ENCODE measurements at places on chromosomes 7 and 10. TPM values are rescaled to one million over a fixed set of nuclear protein-coding genes. Genes with fewer than 3 reads are reported as not detected.

GRCh38 chr10:71989661-71990454, 25.7 kb downstream of the CHST3 start:
- H3K36me3 ChIP-seq, result no peaks in the 10 kb centered on the region
- peaks cover 62% of the 10 kb centered on the region for H3K4me1 ChIP-seq

- H3K36me3 ChIP-seq, result no peaks in the 10 kb centered on the region
- no peak overlapping the region for H3K4me3 ChIP-seq
- H3K4me1 ChIP-seq, result no peaks in the 10 kb centered on the region
Measured at GRCh38 chr10:9596368-9596920, 1421.2 kb upstream of the CELF2 start.

- DNase-seq, result no peak
- H3K4me1 ChIP-seq, result peaks cover 23% of the 10 kb centered on the region
- H3K27ac ChIP-seq, result no peak overlapping the region
- no peak overlapping the region for H3K4me3 ChIP-seq
Measured at GRCh38 chr7:128362670-128363069, 1.2 kb upstream of the PRRT4 start.

DNA sequence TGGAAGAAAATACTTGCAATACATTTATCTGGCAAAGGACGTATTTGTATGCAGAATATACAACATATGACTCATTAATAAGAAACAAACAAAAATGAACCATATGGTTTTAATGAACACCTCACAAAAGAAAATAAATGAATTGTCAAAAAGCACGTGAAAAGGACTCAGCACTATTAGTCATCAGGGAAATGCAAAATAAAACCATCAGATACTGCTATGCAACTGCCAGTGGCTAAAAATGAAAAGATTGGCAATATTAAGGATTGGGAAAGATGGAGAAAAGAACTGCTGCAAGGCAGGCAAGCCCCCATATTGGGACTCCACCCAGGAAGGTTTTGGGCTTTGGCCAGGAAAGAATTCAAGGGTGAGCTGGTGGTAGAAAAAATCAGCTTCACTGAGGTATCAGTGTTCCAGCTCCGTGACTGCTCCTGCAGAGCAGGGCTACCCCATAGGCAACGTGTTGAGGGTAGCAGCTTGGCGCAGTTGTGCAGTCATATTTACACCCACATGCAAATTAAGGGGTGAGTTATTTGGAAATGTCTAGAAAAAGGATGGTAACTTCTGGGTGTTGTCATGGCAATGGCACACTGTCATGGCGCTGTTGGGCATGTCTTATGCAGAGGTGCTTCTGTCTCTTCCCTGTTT, 72.7 kb downstream of the CUBN start:
- H3K36me3 ChIP-seq, result no peaks in the 10 kb centered on the region
- peak overlapping the region; percentile 2 for H3K27ac ChIP-seq
- no peak for DNase-seq
- H3K4me1 ChIP-seq, result no peaks in the 10 kb centered on the region
- no peaks in the 10 kb centered on the region for H3K27me3 ChIP-seq

The DDC gene
- not detected for total RNA-seq

DNA sequence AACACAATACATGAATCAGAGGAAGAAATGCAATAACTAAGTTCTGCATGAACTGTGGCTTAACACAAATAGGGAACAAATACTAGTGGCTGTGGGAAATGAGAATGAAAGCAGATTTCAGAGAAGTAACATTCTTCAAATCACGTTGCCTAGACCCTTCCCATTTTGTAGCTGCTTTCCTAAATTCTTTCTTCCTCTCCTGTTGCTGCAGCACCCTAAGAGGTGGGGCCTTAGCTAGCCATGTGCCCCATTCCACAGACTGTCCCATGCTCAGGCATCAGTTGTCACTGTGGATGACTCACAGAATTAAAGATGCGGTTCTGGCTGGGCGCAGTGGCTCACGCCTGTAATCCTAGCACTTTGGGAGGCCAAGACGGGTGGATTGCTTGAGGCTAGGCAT, 704.7 kb upstream of the C7orf33 start:
- no peaks in the 10 kb centered on the region for H3K36me3 ChIP-seq
- H3K27me3 ChIP-seq, result no peaks in the 10 kb centered on the region
- H3K4me3 ChIP-seq, result no peak overlapping the region
- no peaks in the 10 kb centered on the region for H3K4me1 ChIP-seq

The NPTX2 gene
- total RNA-seq, result 36.3 TPM

GRCh38 chr10:52908478-52908877, 135.9 kb upstream of the MBL2 start:
- H3K27me3 ChIP-seq, result no peaks in the 10 kb centered on the region
- DNase-seq, result no peak
- H3K4me3 ChIP-seq, result no peak overlapping the region
- no peaks in the 10 kb centered on the region for H3K4me1 ChIP-seq

GRCh38 chr10:4177791-4178190, 392.8 kb upstream of the KLF6 start:
- DNase-seq, result no peak
- H3K4me1 ChIP-seq, result peaks cover 12% of the 10 kb centered on the region
- no peaks in the 10 kb centered on the region for H3K27me3 ChIP-seq
- H3K27ac ChIP-seq, result no peak overlapping the region

GRCh38 chr7:21305455-21306235, 122.2 kb upstream of the SP4 start:
- H3K27ac ChIP-seq, result no peak overlapping the region
- DNase-seq, result no peak
- no peak overlapping the region for H3K4me3 ChIP-seq
- no peaks in the 10 kb centered on the region for H3K4me1 ChIP-seq
- H3K36me3 ChIP-seq, result no peaks in the 10 kb centered on the region

DNA sequence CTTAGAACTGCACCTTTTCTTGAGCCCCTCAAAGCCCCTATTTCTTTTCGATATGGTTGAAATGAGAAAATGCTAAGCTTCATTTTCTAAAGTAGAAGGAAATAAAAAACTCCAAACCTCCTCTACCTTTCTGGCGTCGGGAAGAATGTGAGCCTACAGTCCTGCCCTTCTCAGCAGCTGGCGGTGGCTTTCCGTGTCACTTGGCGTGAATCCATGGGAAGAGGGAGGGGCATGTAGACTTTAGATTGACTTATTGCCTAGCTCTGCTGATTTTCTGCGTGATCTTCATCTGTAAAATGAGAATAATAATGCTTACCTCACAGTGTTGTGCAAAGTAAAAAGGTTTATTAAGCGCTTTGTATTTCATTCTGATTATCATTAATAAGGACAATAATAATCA, 35.0 kb downstream of the PRR15 start:
- H3K27me3 ChIP-seq, result no peaks in the 10 kb centered on the region
- H3K27ac ChIP-seq, result no peak overlapping the region
- no peaks in the 10 kb centered on the region for H3K36me3 ChIP-seq
- H3K4me1 ChIP-seq, result no peaks in the 10 kb centered on the region
- H3K4me3 ChIP-seq, result no peak overlapping the region
- DNase-seq, result no peak

- peaks cover 84% of the 10 kb centered on the region for H3K27me3 ChIP-seq
- H3K4me3 ChIP-seq, result peak overlapping the region; percentile 55
- DNase-seq, result no peak
- no peaks in the 10 kb centered on the region for H3K36me3 ChIP-seq
- peaks cover 18% of the 10 kb centered on the region for H3K4me1 ChIP-seq
Measured at GRCh38 chr10:129962872-129963640, 1.0 kb downstream of the EBF3 start.

The ADAM8 gene
- 9.6 TPM for total RNA-seq

GRCh38 chr7:142375710-142376313, 118.0 kb upstream of the PRSS58 start:
- DNase-seq, result peak; percentile 38
- H3K4me3 ChIP-seq, result no peak overlapping the region
- H3K4me1 ChIP-seq, result peaks cover 6% of the 10 kb centered on the region
- no peaks in the 10 kb centered on the region for H3K27me3 ChIP-seq

DNA sequence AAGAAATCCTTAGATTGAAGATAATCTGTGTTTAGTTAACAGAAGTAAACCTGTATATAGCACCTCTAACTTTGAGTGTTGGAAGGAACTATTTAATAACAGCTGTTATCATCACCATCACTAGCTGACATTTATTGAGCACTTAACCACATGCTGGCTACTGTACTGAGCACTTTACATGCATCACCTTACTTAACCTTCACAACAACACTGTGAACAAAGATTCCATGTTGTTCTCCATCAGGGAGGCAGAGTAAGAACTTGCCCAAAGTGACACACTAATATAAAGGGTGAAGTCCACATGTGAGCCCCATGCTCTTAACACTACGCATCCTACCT, 182.2 kb downstream of the ST7 start:
- no peak for DNase-seq
- no peaks in the 10 kb centered on the region for H3K36me3 ChIP-seq
- no peak overlapping the region for H3K4me3 ChIP-seq
- H3K4me1 ChIP-seq, result no peaks in the 10 kb centered on the region
- no peak overlapping the region for H3K27ac ChIP-seq
